ENCODE measurements at places on chromosomes 12 and 14. TPM values are rescaled to one million over a fixed set of nuclear protein-coding genes. Genes with fewer than 3 reads are reported as not detected.

GRCh38 chr12:110199339-110200123 lies 75.4 kb downstream of the IFT81 start:
- DNase-seq: peak; percentile 65

DNA sequence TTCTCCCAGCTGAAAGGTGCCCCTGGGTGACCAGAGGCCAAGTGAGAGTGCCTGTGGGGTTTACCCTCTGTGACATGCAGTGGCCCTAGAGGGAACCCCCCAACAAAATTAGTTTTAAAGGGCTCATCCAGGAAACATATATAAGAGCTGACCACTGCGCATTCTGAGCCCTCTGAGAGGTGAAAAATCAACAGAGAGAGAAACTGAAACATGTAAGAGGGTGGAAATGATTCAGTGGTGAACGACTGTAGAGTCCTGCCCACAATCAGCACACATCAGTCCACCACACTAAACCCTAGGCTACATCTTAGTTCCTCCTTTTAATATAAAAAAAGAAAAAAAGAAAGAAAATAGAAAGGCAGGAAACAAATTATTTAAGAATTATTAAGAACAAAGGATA lies 21.0 kb upstream of the ACSM4 start:
- DNase-seq: no peak

DNA sequence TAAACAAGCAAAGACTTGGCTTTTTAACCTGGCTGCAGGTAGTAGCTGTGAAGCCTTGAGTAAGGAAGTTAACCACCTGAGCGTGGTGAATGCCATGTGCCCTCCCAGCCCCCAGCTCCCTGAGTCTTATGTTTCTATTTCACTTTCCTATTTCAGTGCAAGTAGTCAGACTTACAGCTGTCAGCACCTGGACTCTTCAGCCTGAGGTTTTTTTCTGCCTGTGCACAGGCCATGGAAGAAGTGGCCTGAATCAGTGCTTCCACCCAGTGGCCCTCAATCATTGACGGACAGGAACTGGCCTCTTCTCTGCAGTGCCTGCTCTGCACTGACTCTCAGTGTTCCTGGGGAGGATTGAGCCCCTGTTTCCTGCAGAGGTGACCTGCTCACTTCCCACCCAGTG lies 796.4 kb downstream of the MED13L start:
- DNase-seq: no peak

CLEC1A gene
- total RNA-seq: not detected

DNA sequence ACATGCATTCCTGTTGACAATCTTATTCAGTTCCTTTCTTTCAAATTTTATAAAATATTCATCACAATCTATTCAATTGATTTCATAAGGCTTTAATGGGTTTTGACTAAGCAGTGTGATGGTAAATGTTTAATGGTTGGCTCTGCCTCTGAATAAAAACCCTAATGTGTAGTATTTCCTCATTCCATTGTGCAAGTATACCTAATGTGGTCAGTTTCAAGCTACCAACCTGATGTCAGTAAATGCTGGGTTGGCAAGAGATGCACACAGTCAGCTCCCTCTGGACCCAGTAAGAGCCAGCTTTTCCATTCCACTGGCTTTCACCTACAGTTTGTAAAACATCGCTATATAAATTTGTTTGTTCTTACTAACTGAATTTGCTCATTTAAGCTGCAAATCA lies 53.9 kb downstream of the METTL25 start:
- no peak for DNase-seq

CPNE6 gene
- total RNA-seq: not detected

DNA sequence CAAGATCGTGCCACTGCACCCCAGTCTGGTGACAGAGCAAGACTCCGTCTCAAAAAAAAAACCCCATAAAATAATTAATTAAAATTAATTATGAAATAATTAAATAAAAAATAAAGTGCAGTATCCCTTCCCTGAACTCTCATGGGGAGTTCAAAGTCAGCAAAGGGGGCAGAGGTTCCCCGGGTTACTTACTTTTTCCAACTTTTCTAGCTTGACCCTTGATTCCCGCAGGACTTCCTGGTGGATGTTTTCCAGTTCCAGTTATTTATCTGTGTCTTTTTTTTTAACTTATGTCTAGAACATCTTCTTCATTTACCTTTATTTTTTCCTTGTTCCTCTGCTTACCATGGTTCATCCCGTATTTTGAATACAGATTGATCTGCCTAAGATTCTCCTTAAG lies 197.4 kb downstream of the EPS8 start:
- no peak for DNase-seq

DNA sequence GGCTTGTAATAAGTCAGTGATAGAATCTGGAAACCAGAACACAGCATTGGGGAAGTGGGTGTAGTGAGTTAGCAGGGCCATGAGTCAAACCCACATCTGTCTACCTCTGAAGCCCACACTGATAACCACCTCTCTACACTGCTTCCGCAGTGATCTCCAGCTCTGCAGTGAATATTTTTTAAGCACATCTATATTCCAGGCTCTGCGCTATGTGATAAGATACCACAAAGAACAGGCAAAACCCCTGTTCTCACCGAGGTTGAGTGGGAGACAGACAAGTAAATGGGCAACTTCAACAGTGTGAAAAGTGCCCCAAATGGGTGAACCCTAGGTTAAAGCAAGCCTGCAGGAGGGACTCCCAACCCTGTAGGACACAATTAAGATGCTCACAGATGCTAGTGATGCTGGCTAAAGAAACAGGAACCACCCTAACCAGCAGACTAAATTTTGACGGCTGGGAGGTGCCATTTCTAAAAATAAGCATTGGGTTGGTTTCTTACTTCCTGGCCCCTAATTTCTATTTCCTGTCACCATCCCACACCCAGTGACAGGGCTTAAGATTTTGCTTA lies 375.0 kb downstream of the DPF3 start:
- DNase-seq: no peak

DNA sequence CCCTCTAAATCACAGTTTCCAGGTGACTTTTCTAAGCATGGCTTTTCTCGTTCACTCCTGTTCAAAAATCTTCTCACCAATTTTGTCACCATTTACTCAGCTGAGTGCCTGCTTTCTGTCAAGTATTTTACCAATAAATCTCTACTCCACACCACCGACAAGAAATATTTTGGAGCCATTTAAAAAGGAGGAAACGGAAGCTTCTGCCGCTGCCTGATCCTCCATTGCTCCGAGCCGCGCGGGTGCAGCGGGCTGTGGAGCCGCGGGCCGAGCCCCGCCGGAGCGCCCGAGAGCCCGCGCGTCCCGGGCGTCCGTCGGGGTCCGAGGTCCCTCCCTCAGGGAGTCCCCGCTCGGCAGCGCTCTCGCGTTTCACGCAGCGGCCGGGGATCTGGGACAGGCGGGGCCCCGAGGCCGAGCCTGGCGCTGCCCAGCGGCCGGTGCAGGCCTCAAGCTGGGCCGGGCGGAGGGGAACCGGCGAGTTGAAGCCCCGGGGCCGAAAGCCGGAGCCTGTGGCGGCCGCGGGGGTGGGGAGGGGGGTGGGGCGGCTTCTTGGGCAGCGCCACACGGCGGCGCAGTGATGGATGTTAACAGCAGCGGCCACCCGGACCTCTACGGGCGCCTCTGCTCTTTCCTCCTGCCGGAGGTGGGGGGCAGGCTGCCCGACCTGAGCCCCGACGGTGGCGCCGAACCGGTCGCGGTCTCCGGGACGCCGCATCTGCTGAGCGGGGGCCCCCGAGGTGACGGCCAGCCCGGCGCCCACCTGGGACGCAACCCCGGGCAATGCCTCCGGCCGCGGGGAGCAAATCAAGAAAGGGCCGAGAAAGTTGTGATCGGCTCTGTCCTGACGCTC lies 1.1 kb upstream of the HEBP1 start:
- peak; percentile 79 for DNase-seq

- DNase-seq: peak; percentile 78
These were observed 100.8 kb downstream of the CCER1 start for GRCh38 chr12:90854136-90854689.

Data from GM23338 (cell line).